Stimulated activated CD4-positive, alpha-beta T cell treated with anti-CD3 and anti-CD28 coated beads, Interleukin-1b, Interleukin-23, amount 100 ng/mL, for 1 hour (primary cell): ENCODE measurements at places on chromosomes 1 and 21.

GRCh38 chr1:169970114-169970513 is 76.4 kb upstream of the SCYL3 start:
- DNase-seq, result no peak

GRCh38 chr21:33023574-33024200 is 2.0 kb upstream of the OLIG2 start:
- DNase-seq, result no peak

DNA sequence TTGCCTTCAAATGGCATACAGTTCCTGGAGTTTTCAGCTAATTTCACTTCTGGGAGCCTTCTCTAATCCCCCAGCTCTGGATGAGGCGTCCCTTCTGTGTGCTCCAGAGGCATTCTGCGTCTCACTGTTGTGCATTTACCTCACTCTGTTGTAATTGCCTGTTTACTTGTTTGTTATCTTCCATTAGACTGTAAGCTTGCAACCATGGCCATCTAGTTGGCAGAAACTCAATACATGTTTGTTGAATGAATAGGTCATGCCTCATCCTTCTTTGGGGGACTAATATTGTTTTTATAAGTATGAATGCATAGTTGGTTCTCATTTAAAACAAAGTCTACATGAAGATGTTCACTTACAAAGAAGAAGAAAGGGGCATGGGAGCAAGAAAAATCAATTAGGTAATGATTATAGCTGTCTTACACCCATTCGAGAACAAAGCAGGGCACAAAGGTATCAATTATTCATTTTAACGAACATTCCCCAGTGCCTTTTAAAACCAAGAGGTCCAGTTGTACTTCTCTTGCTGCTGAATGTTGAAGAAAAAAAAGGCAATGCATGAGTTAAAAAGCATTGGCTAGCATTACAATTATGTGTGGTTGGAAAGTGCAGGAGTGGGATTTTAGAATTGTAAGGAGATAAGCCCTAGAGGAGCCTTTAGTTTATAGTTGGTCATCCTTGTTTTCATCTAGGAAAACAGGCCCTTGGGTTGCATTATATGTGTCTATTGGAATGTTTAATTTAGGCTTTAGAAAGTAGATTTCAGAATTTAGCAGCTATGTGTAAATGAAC is 6.0 kb downstream of the RGL1 start:
- no peak for DNase-seq

GRCh38 chr21:42097860-42098454 is 26.8 kb downstream of the UMODL1 start:
- no peak for DNase-seq

GRCh38 chr21:36321325-36322082 is 1.5 kb downstream of the MORC3 start:
- DNase-seq, result no peak

- no peak for DNase-seq
These were observed 43.7 kb downstream of the SLC27A3 start for GRCh38 chr1:153818876-153819275.

DNA sequence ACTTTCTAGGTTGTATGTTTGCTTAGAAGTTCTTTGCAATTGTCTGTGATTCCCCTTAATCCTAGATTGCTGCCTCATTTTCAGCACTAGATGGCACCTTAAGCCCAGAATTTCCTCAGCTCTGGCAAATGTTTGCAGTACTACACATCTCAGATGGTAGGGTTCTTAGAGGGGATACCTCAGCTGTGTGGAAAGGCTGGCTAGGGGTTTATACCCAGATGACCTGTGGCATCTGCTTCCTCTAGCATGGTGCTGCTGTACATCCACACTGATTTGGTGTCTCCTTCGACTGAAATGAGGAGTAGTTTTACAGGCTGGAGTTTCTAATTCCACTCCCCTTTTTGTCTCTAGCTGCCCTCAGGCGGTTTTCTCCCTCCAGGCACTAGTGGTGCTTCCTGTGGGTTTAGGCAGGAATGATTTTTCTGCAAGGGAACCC is 23.5 kb downstream of the ASB17 start:
- no peak for DNase-seq

DNA sequence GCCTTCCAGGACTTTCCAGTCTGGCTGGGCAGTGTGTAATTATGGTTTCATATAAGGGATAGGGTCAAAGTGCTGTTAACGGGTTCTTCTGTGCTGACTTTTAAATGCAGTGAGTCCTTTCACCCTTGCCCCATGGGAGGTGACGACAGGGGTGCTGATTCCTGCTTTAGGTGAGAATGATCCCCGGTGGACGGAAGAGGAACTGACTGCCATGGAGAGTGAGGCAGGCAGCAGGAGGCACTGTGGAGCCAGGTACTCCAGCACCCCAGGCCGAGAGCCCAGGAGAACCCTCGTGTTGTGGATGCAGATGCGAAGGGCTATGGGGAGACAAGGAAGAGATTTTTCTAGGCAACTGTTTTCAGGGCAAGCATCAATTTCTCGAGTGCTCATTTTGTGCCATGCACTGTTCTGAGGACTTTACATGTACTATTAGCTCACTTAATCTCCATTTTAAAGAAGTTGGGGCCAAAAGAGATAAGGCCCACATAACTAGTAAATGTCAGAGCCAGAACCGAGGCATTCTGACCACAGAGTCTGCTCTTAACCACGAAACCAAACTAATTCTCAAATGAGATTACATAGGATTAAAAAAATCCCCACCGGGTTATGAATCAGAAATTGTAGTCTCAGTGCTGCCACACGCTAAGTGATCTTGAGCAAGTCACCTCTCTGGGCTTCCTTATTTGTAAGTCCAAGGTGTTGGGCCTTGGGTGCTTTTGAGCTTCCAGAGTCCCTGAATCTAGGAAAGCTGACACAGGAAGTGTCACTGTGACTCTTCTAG is 28.2 kb downstream of the STPG1 start:
- no peak for DNase-seq

- no peak for DNase-seq
These were observed 94.0 kb upstream of the KIF26B start for GRCh38 chr1:245060684-245061374.

GRCh38 chr21:38306433-38307141 is 49.8 kb downstream of the KCNJ15 start:
- no peak for DNase-seq

DNA sequence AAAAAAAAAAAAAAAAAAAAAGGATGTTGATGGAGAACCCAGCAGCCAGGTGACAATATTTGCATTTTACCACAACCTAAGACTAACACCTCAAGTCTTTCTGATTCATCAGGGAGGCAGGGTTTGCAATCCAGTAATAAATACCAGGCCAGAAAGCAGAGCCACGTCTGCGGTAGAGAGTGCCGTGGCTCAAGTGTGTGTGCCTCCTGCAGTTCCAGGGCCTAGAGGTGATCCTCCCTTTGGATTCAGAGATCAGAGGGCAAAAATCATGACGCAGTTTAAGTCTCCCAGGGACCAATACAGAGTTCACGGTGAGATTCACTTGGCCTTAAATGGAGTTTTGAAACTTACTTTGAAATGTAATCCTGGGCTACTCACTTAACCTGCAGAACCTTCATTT is 34.9 kb downstream of the TMCO4 start:
- no peak for DNase-seq

DNA sequence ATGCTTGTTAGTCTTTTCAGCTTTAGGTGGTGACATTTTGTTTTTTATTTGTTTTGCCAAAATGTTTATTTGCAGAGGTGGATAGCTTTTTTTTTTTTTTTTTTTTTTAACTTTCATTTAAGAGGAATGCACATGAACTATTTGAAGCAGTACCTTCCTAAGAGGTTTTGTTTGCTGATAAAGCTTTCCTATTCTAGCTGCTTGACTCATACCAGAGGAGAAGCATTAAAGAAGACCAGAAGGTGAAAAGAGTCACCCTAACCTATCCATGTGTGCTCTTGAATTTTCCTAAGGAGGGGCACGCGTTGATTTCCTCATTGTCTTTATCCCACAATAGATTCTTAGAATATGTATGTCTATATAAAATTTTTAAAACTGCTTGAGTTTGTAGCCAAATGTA is 57.7 kb downstream of the PRDM2 start:
- DNase-seq, result no peak

- DNase-seq, result no peak
These were observed 45.5 kb upstream of the CCDC27 start for GRCh38 chr1:3706651-3707297.

GRCh38 chr1:1763657-1764621 is 14.3 kb downstream of the NADK start:
- DNase-seq, result no peak

- no peak for DNase-seq
These were observed 1.6 kb downstream of the AGO4 start for GRCh38 chr1:35809114-35810095.
